ENCODE measurements at places on chromosomes 1 and 21.

DNA sequence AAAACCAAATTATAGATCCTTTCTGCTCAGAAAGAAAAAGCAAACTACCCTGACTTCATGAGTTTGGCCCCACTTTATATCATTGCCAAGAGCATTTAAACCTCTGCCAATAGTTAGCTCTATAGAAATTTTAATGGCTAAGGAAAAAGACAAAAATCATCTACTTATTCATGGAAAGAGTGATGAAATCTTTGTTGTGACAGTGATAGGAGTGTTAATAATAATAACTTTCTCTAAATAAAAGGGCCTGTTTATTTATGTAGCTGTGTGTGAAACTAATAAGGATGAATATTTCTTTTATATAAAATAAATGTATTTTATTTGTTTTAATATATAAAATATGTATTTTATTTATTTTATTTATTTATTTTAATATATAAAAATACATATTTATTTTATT lies 6.4 kb downstream of the CHODL start:
- DNase-seq: no peak

DNA sequence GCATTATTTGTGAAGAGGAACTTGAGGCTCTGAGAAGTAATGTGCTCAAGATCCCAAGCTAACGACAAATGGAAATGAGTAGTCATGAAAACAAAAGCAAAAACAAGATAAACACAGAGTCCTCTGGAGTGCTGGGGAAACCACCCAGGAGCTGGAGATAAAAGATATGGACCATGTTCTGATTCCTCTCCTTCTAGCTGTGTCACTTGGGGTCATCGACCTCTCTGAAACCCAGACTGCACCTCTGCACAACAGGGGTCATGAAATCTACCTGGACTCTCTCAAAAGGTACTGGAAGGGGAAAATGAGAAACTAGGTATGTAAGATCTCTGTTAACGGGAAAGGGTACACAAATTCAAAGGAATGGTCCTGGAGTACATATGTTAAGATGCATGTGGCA lies 6.5 kb downstream of the PGLYRP4 start:
- no peak for DNase-seq

DNA sequence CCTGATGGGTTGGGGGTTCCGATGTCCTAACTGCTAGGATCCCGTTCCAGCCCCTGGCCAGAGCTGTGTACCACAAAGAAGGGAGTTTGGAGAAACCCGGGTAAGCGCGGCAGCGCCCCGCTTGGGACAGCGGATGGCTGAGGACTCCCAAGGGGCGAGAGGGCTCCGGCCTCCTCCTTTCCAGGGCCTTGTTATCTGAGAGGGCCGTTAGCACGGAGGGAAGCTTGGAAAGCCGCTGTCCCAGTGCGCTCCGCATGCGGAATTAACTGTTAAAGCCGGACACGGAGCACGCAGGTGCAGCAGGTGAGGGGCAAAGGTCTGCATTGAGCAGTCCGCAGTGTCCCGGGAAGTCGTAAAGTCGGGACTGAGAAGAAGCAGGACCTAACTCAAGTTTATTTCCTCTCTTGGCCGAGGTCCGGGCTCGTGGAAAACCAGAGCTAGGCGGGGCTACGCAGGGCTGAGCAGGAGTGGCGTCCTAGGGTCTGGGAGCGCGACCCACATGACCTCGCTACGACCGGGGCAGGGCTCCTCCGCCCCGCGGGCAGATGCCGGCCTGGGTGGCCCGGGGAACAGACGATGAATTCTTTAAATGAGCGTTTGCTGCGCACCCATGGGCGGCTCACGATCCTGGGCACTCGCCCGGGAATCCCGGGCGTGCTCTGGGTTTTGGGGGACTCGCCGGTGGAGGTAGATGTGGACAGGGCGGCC lies 4.5 kb downstream of the LHX4 start:
- no peak for DNase-seq

DNA sequence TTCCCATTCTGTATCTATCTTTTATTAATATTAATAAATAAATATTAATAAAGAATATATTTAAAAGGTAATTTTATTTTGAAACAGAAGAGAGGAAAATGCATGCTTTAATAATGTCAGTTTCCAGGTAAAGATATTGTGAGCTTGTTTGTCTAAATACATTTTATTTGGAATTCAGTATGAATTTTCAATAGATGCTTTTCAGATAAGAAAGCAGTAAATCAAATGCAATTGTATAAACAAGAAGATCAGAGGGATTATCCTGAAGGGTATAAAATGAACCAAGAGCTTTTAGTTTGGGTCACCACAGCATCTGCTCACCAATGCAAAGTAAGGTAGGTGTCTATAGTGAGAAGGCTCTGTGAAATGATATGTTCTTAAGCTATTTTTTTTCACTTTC lies at the start of gene TSHB:
Gene TSHB, plus strand, starts transcription at position 301 of the 400 bp plus-strand sequence. CDS start 3,537 bp downstream, outside the sequence.
- no peak for DNase-seq

Measured in activated naive CD4-positive, alpha-beta T cell treated with anti-CD3 and anti-CD28 coated beads for 36 hours (primary cell).